HT1080 (cell line): ENCODE measurements at places on chromosomes 2 and 18.

DNA sequence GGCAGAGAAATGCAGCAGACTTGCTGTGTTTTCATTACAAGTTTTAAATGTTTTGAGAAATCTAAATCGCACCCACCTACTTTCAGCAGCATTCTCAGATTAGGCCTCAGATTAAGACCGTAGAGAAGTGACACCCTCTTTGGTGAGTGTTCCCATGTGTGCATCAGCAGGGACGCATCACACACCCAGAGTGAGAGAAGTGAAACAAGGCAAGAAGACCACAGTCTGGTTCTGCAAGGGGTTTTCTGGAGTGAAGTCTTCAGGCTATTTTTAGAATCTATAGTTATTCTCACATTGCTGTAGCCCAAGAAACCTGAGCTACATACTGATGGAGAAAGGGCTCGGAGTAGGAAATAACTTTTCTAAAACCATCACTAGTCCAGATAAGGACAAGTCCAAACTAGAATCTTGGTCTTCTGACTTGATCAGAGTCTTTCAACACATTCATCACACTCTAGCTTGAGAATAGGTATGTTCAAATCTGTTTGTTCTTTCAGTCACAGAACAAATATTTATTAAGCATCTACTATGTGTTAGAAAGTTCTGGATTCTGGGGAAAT, 1216.6 kb upstream of the PIK3C3 start:
- no peak for DNase-seq

GRCh38 chr2:24009680-24010476, at the start of gene MFSD2B:
Gene MFSD2B (plus strand): TSS chr2:24010085. CDS start chr2:24010097, 12 bp downstream.
- no peak for DNase-seq

DNA sequence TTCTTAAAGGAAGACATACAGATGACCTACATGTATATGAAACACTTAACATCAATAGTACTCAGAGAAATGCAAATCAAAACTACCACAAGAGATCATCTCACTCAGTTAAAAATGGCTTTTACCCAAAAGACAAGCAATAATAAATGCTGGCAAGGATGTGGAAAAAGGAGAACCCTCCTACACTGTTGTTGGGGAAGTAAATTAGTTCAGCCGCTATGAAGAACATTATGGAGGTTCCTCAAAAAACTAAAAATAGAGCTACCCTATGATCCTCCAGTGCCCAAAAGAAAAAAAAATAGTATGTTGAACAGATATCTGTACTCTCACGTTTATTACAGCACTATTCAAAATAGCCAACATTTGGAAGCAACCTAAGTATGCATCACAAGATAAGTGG, 1579.4 kb upstream of the TMEFF2 start:
- DNase-seq: no peak

DNA sequence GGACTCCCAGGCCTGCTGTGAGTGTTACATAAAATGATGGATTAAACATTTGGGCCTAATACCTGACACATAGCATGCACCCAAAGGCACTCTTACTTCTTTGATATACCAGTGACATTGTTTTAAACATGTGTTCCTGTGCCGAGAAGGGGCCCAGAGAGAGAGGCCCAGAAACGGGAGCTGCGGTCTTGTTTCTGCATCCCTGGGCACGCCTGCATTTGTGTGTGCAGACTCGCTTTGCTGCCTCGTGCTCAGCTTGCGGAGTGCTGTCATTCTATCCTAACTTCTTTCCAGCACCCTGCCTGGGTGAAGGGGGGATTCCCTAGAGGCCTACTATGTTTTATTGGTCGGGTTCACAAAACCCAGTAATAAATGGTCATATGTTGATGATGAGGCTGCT, 666.2 kb upstream of the HS6ST1 start:
- DNase-seq: no peak

DNA sequence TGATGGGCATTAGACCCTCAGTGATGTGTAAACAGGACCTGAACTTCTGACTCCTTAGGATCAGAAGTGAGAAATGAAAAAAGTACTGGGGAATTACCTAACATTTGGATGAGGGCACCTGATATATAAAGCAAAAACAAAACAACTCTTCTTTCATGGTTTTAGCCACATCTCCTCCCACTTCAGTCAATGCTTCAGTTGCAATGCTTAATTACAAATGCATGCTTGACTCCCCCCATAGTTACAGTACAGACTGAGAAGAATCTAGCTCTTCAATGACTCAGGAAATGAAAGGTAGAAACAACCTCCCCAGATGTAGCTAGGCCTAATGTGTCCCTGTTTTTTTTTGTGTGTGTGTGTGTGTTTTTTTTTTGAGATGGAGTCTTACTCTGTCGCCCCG, 276.8 kb upstream of the POU3F3 start:
- DNase-seq: no peak

DNA sequence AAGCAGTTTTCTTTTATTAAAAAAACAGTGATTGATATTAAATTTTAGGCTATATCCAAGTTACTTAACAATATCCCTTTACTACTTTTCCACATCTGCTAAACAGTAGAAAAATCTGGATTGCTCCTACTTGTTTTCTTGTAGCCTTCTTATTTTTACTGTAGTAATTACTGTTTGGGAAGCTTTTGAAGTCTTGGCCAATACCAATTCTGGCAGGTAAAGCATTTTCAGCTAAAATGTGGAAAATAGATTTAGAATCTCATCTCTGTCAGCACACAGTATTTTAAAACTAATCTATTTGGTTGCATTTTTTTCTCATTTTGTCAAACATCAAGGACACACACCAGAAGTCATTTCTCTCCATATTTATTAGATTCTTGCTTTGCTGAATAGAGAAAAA, 1485.7 kb upstream of the PIK3C3 start:
- DNase-seq: no peak

GRCh38 chr2:176237456-176237855, 31.8 kb upstream of the MTX2 start:
- DNase-seq: no peak

DNA sequence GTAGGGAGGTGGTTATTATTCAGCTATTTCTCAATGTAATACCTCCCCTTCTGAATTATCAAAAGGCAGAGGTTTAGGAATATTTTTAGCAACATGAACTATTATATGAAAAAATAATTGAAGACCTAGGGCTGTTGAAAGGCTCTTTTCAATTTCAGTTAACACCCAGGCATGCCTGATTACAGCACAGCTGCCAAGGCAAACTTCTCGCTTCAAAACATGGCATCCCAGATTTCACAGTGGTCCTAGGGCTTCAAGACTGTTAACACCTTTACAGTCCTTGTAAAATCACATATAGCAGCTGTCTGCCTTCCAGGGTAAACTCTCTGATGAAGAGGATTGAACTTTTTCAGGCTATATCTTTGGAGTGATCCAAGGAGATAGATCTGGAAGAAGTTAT, 23.2 kb downstream of the CTLA4 start:
- no peak for DNase-seq

GRCh38 chr2:84938194-84938879, 32.6 kb upstream of the KCMF1 start:
- peak; percentile 67 for DNase-seq

DNA sequence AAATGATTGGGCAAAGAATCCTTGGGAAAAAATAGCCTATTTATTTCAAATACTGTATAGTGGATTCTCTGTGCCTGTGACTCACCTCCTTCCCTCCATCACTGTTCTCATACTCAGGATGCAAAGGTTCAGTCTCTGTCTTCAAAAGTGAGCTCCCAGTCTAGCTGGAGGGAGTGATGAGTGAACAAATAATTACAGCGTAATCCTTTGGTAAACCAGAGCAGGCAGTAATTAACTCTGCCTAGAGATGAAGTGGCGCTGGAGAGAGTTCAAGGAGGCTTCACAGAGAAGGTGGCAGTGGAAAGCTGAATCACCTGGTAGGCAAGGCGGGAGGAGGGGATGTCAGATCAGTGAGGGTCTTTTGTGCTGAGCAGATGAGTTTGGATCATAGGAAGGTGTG, 6.5 kb downstream of the DGUOK start:
- no peak for DNase-seq

GRCh38 chr2:188852772-188853171, 121.4 kb upstream of the COL3A1 start:
- no peak for DNase-seq

DNA sequence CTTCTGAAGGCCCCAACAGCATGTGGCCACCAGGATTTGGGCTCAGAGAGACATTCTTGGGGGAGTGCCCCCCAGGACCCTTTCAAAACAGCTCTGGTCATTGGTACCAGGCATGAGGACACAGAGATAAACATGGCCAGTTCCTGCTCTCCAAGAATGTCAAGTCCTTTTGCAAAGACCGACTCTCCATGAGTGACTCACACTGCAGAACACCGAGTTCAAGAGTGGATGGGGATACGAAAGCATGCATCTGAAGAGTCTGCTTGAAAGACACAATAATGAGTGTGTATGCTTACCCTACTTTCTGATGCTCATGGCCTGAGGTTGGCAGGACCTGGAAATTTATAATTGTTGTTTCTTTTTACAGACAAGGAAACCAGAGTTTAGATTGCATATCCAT, 450.6 kb downstream of the TSN start:
- no peak for DNase-seq

GRCh38 chr2:152557273-152557888, 159.9 kb downstream of the PRPF40A start:
- no peak for DNase-seq

GRCh38 chr2:106316915-106317314, 122.8 kb upstream of the UXS1 start:
- no peak for DNase-seq

DNA sequence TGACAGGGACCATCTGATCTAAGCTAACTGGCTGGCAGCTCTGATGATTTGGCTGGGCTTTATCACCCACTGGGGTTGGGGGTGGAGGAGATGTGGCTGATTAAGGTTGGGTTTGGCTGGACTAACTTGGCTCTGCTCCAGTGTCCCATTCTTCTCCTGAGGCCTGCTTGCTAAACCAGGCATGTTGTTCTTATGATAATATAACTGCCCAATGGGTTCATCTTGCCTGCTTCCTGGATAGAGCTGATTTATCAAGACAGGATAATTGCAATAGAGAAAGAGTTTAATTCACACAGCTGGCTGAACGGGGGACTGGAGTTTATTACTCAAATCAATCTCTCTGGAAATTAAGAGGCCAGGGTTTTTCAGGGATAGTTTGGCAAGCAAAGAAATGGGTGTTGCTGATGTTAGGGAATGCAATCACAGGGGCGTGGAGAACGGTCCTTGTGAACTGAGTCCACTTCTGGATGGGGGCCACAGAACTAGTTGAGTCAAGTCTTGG, 150.4 kb downstream of the PTH2R start:
- DNase-seq: no peak

GRCh38 chr2:121976926-121977325, 221.5 kb downstream of the TSN start:
- DNase-seq: no peak

DNA sequence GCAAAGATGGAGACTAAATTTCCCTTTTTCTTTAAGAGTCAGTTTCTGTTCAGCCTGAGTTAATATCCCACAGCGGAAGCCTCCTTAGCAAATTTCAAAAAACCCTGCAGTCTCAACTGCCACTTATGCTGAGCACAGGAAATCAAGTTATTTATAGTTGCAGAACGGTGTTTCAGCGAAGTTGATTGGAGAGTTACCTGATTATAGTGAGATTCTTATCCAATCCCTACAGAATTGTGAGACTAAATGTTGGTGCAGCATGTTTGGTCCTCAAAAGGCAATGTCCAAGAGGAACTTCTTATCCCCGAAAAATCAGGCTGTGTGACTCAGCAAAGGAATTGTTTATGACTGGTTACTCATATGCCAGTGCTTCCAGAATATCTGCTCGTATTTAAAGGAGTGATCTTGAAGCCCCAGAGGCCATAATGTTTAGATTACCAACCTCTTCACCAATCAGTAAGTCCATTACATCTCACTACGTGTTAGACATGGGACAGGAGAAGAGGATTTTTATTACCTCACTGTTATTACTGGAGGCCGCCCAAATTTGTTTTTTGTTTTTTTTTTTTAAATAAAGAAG, 67.9 kb downstream of the LRRFIP1 start:
- DNase-seq: peak; percentile 96

DNA sequence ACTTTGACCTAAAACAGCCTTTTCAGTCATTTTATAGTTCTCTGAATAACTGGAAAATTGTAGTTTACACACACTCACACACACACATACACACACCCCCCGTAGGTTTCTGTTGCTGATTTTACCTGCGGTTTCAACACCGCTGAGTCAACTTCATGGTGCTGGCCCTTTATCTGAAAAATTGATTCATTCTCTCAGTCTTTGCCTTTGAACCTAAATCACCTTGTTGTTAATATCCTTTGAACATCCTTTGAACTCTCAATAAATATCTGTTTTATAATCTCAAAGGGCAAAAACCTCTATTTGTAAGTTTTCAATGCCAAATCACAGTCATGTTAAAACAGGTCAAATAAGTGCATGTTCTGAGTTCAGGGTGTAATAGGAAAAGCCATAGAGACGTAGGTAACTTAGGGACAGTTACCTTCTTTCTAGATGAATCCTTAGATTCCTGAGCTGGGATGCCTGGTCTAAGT, 109.0 kb upstream of the BZW1 start:
- DNase-seq: no peak

DNA sequence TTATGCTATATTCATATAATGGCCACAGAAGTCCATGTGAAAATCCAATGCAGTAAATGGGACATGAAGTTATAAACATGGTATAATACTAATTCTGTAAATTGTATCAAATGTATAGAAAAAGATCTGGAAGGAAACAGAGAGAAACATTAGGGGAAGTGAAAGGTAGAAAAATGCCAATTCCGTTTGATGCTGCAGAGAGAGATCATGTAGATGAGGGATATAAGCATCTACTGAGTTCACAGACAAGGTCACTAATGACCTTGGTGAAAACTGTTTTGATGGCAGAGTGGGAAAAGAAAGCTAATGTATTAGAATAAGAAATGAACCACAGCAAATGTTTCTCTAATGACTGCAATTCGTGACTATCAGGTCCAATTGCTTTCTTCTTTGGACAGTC, 56.0 kb downstream of the BARD1 start:
- no peak for DNase-seq

DNA sequence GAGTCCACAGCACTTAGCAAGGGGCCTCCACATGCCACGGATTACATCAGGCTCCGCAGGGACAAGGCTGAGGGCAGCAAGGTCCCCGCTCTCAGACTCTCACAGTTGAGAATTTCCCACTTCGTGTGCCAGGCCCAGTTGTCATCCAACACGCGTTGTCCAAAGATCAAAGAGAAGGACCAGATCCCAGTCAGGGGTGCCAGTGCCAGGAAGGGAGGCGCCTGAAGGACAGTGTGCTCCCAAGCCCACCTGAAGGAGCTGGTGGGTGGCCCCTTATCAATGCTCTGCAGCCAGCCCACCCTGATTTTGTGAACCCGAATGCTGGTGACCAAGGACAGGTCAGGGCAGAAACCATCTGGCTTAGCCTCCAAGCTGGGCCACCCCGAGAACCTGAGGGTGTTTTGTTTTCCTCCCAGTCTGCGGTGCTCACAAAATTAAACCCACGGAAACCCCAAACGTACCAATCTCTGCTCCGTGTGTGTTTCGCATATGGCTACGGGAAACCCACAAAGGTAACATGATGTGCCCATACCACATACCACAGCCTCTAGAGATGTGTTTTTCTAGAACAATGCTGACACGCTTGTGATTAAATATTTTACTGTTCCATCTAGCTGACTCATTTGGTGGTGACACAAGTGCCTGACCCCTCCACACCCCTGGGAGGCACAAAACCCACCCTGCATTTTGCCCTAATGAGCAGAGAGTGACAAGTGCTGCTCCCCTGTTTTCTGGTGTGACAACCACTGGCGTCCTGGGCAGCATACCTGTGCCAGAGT, 24.5 kb downstream of the CRACDL start:
- DNase-seq: peak; percentile 64
